ENCODE measurements at places on chromosomes 1 and 21.

GRCh38 chr1:47230692-47231300 is 1.2 kb downstream of the TAL1 start:
- no peak for DNase-seq

GRCh38 chr1:205205055-205205454 is 6.4 kb downstream of the DSTYK start:
- DNase-seq = no peak

DNA sequence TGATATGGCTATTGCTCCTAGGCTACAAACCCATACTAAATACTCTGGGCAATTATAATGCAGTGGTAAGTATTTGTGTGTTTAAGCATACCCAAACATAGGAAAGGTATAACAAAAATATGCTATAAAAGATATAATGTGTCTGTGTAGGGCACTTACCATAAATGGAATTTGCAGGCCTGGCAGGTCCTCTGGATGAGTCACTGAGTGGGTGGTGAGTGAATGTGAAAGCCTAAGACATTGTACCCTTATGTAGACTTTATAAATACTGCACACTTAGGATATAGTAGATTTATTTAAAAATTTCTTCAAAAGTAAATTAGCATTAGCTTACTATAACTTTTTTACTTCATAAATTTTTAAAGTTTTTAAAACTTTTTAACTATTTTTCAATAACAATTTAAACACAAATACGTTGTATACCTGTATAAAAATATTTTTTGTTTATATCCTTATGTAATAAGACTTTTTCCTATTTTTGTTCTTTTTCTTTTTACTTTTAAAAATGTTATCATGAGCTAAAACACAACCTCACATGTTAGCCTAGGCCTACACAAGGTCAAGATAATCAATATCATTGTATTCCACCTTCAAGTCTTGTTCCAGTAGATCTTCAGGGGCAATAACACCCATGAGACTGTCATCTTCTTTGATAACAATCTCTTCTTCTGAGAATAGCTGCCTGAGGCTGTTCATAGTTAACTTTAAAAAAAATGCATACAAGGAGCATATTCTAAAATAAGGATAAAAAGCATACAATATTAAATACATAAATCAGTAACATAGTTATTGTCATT is 306.3 kb upstream of the RGS18 start:
- DNase-seq = no peak

- DNase-seq = no peak
These were observed 529.5 kb downstream of the COL11A1 start for GRCh38 chr1:102578804-102579203.

GRCh38 chr1:237890416-237890815 is 306 bp downstream of the ZP4 start:
- no peak for DNase-seq

- DNase-seq = no peak
These were observed 17.5 kb downstream of the VASH2 start for GRCh38 chr1:212967801-212968200.

Data from activated gamma-delta T cell treated with Interleukin-2 at 50 U/mL for 16 hours (primary cell).